ENCODE measurements at places on chromosomes 5 and 9.

DNA sequence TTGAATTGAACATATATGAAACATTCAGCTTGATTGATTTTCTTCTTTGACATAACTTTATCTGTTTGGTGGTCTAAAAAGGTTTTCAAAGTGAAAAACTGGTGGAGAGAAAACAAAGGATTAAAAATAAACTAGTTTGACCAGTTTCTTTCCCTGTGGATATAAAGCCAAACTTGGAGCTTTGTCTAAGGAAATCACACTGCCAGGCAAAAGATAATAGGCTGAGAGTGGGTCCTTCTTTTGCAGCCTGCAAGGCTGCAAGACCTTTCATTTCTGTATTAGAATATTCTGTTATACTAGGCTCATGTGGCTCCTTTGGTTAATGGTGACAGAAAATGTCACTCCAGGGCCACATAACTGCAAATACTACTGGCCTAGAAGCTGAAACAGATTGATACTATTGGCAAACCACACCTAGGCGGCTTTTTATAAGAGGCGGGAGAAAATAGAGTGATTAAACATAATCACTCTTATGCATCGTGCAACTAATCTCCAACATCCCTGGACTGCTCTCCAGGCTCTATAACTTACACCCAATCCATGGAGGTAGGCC, 129.1 kb upstream of the ZNF462 start:
- DNase-seq = no peak

GRCh38 chr9:98597236-98597771, 111.4 kb downstream of the GABBR2 start:
- no peak for DNase-seq

DNA sequence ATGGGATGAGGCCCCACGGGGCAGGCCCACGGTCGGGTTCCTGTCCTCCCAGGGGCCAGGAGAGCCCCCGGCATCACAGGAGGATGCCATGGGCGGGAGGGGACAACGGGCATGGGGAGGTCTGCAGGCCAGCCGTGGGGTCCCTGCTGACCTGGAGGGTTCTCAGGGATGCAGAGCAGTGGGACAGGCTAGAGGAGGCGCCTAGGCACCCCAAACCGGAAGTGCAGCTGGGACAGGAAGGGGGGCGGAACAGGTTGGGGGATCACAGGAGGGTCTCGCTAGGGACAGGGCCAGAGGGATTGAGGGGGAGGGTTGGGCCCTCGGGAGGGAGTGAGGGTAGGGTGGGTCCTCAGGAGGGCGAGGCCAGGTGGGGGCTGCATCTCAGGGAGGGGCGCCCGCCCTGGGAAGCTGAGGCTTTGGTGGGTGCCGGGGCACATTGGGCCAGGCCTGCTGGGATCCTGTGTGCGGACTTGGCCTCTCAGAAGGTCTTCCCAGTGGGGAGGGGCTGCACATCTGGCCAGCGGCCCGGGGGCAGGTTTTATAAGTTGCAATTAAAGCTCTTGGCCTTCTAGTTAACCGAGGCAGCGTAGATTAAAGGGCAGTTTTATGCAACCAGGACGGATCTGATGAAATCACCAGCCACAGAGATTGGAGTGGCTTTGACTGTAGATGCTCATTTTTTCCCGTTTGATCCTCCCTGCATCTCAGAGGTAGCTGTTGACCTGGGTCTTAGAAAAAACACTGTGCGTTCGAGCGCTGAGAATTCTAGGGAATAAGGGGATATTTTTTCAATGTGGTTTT, 20.1 kb downstream of the NKD2 start:
- no peak for DNase-seq

GRCh38 chr5:143147902-143148301, 255.6 kb downstream of the NR3C1 start:
- DNase-seq = no peak

DNA sequence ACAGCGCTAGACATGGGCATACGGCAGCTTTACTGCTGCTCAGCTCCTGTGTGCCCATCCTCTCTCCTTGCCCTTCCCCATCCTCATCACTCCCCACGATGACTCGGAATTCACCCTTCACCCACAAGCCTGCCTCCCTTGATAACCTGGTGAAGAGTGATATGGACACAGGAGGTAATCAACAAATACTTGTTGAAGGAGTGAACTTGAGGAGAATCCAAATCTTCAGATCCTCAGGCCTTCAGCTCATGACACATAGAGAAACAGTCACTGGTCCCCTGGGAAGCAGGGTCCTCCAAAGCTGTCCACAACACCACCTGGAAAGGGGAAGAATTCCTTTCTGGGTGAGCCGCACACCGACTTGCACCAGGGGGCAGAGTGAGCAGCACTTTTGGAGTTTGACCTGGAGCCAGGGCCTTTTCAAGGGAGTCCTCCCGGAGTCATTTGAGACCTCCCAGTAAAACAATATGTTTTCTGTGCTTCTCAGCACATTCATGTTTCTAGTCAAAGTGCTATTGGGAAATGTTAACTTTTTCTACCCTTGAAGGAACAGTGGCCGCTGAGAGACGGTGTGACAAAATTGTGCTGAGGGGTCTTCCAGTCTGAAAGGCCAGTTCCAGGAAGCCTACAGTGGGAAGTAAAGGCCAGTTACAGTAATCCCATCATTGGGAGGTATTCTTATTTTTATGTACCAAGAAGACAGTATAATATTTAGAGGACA, 332.3 kb downstream of the CWC27 start:
- DNase-seq = peak; percentile 45

- DNase-seq = no peak
These were observed 99.0 kb downstream of the RALGPS1 start for GRCh38 chr9:127013597-127013996.

GRCh38 chr5:159467666-159468065, 137.4 kb upstream of the IL12B start:
- DNase-seq = no peak

DNA sequence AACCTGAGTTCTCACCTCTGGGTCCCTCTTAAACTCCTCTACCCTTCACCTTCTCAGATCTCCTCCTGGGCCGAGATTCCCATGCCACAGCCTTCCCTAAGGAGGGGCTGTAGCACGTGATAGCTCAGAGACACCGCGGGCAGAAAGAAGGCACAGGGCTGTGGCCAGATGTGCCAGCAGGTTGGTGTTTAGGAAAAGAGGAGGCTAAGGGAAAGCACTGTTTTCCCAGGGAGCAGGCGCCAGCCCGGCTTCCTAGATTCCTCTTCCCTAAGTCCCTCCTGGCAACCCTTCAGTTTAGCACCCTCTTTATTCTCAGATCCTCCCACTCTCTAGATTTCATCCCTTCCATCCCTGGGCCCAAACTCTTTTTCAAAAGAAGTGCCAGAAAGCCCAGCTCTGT, 59.4 kb upstream of the CCNG1 start:
- no peak for DNase-seq

- no peak for DNase-seq
These were observed 69.9 kb downstream of the RCL1 start for GRCh38 chr9:4862506-4863250.

DNA sequence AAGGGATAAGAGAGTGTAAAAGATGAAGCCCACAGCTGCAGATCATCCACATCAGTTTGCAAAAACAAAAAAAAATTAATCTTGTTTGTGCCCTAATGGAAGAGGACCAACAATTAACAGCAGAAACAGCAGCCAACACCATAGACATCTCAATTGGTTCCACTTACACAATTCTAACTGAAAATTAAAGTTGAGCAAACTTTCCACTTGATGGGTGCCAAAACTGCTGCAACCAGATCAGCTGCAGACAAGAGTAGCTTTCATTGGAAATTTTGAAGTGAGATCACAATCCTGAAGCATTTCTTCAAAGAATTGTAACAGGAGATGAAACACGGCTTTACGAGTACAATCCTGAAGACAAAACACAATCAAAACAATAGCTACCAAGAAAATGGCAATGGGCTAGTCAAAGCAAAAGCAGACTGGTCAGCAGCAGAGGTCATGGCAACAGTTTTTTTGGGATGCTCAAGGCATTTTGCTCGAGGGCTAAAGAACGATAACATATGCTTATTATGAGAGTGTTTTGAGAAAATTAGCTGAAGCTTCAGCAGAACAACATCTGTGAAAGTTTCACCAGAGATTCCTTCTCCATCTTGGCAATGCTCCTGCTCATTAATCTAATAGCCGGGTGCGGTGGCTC, 4.1 kb upstream of the RBM27 start:
- DNase-seq = no peak

GRCh38 chr9:4939118-4939561, 45.9 kb upstream of the JAK2 start:
- peak; percentile 24 for DNase-seq

- no peak for DNase-seq
These were observed 458.0 kb downstream of the DMAC1 start for GRCh38 chr9:7341571-7341970.

GRCh38 chr5:180157866-180158265, 51.1 kb downstream of the RASGEF1C start:
- no peak for DNase-seq

GRCh38 chr5:132224716-132225115, 2.9 kb downstream of the P4HA2 start:
- no peak for DNase-seq

DNA sequence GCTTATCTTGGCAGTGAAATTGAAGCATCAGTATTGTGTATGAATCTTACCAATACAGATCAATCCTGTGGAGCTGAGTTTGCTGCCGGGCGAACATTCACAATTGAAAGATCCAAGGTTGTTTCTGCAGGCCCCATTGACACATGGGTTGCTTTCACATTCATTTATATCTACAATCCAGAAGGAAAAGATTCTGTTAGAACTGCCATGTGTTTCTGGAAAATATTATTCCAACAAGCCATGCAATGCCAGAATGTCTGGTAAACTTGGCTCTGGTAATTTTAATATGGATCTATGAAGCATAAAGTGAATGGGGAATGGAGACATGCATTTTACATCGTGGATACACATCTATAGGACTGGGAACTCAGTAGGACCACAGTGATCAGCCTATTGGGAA, 180.8 kb downstream of the FBN2 start:
- no peak for DNase-seq

GRCh38 chr9:129282272-129282671, 104.2 kb upstream of the IER5L start:
- DNase-seq = no peak

DNA sequence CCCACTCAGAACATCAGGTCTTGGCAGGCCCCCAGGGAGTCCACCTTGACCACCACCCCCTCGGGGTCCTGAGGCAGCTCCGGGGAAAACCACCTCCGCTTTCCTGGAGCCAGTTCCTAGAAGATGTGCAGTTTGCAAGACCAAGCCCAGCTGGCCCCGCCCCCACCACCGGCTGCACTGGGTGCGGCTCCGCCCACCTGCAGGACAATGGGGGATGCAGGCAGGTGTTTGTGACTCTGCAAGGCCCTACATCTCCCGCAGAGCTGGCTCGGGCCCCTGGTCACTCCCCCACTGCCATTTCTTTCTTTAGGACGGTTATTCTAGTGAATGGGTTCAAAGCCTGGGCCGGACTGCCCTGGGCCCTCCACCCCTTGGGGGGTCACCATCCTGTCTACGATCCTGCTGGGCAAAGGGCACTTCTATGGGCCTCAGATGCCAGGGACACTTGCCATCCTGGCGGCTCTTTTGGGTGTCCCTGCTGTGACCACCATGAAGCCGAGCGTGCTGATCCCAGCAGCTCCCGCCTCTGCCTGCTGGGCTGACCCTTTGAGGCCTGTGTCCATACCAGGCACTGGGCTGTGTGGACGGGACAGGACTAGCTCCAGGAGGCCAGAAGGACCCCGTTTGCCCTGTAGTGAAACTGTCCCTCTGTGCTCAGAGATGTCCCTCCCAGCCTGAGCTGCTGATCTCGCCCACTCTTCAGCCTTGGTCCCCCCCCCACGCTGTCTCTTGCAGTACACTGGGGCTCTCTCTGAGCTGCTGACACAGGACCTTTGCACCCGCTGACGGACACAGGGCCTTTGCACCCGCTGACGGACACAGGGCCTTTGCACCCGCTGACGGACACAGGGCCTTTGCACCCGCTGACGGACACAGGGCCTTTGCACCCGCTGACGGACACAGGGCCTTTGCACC, 5.9 kb upstream of the NACC2 start:
- no peak for DNase-seq

DNA sequence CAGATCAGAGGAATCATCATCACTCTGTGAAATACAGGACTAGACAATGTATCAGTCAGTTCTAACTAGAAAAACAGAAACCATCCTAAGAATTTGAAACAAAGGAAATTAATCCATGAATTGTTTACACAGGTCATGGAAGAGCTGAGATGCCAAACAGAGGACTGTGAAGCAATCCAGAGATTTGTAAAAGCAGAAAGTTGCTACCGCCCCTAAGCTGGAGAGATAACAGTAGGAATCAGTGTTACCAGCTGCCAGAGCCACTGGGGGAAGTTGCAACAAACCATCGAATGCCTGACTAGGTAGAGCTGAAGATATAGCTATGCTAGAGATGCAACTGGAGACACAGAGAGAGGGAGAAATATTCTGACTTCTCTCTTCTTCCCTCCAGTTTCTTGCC, 10.4 kb upstream of the MIER3 start:
- DNase-seq = no peak

DNA sequence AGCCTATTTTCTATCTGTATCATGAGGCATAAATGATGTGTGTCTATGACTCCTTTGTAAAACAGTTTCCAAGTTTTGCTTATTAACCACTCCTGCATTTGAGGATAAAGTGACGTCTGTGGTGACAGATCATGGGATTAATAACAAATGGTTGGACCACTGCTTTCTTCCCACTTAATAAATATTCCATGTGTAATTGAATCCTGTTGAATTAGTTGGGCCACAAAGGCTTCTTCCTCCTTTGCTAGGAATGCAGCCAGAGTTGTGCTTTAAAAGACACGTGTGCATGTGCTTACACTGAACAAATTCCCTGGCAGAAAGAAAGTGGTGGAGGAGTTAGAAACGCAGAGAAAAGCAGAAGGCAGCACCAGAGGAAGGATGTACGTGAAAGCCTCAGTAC, 150.2 kb downstream of the ACTBL2 start:
- no peak for DNase-seq

DNA sequence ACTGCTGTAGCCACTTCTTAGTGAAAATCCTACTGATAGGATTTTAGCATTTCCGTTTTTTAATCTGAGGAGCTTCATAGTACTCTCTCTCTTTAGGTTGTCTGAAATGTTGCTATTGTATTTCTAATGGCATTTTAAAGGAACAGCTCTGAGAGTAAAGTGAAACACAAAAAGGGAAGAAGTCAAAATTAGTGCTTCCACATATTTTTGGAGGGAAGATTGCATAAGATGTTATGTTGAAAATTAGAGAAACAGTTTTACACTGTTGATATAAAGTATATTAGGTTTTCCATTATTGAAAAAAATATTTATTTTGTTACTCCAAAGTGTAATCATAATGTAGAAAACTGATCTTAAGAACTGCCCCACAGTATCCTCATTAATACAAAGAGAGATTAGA, 525.1 kb downstream of the TAF11L14 start:
- no peak for DNase-seq

- no peak for DNase-seq
These were observed 14.8 kb downstream of the EEIG1 start for GRCh38 chr9:127965953-127966352.

- DNase-seq = no peak
These were observed 9.5 kb downstream of the IL9 start for GRCh38 chr5:135886136-135886535.

GRCh38 chr5:54821445-54822323, 163.7 kb downstream of the ESM1 start:
- DNase-seq = no peak

Measured in stimulated activated naive CD8-positive, alpha-beta T cell treated with anti-CD3 and anti-CD28 coated beads, Interleukin-15, Interleukin-2, amounts not matched to agents 100 U/mL and 50 U/mL, for 24 hours (primary cell).